ENCODE measurements at places on chromosomes 11 and 22.

GRCh38 chr22:49462291-49462690 lies 365.4 kb downstream of the BRD1 start:
- DNase-seq: no peak

DNA sequence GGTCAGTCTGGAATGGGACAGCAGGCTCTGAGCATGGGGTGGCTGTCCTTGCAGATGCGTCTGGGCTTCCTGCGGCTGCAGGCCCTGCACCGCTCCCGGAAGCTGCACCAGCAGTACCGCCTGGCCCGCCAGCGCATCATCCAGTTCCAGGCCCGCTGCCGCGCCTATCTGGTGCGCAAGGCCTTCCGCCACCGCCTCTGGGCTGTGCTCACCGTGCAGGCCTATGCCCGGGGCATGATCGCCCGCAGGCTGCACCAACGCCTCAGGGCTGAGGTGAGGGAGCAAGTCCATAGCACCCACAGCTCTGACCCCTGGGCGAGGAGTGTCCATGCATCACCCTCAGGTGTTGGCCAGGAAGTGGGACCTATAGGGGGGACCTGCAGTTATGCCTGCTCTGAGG lies 51.6 kb downstream of the MYO7A start:
- DNase-seq: no peak

DNA sequence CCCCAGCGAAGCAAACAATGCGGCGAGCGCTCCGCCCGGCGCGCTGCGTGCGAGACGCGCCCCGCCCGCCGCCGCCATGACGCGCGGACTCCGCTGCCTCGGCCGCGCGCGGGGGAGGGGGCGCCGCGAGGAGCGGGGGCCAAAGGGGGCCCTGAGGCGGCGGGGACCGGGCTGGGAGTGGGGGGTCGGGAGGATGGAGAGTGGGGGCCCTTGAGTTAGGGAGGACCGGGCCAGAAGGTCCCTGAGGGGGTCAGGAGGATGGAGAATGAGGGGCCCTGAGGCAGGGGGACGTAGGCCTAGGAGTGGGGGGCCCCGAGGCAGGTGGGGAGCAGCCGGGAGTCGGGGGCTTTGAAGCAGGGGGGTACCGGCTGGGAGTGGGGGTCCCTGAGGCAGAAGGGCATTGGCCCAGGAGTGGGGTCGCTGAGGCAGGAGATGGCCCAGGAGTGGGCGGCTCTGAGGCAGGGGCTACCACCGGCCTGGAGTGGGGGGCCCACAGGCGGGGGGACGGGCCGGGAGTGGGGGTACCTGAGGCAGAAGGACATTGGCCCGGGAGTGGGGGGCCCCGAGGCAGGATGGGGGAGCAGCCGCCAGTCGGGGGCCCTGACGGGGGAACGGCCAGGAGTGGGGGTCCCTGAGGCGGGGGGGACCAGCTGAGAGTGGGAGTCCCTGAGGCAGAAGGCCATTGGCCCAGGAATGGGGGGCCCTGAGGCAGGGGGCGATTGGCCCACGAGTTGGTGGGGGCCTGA lies at the start of gene BRD1:
BRD1 (minus strand) TSS at position 21 of the 746 bp plus-strand sequence. CDS start 3,556 bp downstream, outside the sequence.
- peak; percentile 62 for DNase-seq

DNA sequence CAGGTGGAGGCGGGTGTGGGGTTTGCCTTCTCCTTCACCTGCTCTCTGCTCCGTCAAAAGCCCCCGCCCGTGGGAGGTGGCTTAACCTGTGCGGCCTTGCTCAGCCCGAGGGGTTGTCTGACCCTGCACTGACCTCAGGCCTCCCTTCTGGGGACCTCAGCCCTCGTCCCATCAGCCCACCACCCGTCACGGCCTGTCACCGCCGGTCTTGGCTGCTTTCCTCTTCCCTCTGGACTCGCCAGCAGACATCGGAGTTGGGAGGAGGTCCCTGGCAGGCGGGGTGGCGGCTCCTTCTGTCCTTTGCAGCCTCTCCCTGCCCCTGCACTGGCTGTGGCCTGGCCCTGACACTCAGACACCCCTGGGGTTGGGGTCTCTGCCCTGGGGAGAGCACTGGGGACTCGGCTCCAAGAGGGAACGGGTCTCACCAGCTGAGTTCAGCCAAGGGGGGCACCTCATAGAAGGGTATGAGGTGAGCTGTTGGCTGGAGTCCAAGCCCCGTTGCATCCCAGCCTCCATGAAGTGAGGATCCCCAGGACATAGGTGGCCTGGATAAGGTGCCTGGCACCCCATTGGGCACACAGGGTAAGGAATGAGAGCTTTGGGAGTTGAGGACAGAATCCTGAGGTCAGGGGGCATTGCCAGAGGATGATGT lies 999.6 kb downstream of the BRD1 start:
- DNase-seq: no peak

DNA sequence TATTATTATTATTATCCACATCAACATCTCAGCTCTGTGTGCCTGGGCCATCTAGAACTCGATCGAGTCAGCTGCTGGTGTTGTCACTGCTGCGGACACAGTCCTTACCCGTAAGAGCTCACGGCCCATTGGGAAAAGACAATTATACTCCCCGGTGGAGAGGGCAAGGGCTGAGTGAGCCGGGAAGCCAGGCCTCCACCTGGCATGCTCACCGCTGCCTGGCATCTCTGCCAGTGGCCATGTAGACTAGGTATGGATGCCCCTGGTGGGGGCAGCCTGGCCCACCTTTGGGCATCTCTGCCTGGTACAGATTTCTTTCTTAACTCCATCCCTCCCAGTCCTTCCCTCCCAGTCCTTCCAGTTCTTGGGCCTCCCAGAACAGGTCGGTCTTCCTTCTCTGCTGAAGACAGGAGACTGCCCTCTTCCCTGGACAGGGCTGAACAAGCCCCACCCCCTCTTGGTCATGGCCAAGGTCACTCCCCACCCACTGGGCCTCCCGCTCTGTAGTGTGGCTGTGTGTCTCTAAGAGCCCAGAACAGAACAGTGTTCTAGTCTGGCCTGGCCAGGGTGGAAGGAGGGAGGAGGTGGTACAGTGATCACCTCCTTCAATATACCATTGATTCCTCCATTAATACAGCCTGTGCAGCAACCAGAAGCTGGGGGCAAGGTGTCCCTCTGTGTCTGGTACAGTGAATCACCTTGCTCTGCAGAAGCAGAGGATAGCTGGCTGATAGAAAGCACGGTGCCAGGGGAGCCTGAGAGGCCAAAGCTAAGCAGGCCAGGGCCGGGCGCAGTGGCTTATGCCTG lies 57.7 kb downstream of the FLRT1 start:
- DNase-seq: no peak

- DNase-seq: peak; percentile 83
These were observed 39.5 kb upstream of the EP300 start for GRCh38 chr22:41052661-41053490.

DNA sequence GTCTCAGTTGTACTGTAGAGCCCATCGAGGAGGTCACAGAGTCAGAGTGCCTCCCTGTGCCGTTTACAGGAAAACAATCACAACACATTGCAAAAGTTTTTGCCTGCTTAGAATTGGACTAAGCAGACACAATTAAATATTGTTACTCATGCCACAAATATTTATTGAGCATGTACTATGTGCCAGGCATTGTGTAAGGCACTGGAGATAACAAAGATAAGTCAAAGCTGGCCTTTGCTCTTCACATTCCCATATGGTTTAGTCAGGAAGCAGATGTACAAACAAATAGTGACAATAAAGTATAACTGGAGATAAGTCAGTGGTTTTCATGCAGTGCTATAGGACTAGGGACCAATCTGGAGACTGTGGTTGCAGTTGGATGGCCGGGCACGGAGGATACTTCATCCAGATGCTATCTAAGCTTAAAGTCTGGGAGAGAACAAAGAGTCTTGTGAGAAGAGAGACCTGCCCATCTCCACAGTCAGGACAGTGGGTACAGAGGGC lies 550.7 kb downstream of the INSC start:
- DNase-seq: peak; percentile 88

- DNase-seq: no peak
These were observed 9.9 kb downstream of the RAB36 start for GRCh38 chr22:23155143-23155542.

DNA sequence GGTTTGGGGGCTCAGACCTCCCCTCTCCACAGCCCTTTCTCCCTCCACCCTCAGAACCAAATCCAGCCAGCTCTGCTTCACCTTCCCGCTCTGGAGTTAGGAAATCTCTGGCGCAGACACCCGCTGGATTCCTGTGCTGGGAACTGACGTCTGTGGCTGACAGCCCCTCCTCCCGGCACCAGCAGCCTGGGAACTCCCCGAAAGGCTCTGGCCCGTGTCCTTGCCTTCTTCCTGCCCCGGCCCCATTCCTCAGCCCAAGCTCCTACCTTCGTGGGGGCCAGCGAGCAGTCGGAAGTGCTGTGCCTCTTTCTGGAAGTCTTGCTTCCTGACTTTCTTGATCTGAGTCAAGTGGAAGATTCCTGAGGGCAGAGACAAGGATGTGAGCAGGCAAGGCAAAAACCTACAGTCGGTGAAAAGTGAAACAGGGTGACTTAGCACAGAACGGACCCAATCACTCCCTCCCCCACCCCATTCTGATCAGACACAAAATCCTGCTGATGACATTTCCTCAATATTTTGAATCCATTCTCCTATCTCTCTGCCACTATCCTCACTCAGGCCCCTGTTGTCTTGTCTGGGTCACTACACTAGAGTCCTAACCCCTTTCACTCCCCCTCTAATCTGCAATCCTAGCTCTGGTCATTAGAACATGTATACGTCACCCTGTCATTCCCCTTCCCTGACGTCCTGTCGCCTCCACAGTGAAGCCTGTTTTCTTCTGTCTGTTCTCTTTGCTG lies 34.1 kb downstream of the CHRDL2 start:
- peak; percentile 86 for DNase-seq

DNA sequence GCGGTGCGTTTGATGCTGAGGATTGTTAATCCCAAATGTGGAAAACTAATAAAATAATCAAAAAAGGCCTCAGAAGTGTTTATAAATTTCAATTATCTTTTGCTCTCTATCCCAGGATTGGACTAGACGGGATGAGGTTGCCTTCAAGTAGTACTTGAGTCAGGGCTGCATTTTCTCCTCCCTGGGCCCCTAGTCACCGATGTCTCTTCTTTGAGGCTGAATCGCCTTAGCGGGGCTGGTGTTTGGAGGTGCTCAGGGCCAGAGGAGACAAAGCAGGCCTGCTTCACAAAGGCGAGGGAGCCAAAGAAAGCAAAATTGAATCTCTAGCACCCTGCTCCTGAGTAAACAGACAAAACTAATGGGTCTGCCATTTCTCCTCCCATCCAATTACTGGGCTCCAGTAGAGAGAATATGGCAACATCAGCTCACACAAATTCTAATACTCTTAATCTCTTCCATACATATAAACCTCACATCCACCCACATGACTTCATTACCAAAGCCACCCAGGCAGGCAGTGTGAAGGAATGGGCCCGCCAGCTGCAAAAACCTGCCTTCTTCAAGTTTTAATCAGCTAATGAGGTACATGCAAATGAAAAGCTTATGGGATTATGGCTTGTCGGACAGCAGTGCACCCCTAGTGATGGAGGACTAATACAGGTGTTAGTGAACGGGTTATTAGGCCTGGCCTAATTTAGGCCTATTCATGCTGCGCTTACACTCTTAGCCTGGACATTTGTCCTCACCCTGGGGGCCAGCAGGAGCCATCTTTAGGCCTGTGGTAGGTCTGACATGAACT lies 52.7 kb upstream of the HTATIP2 start:
- DNase-seq: no peak

GRCh38 chr11:109853156-109853776 lies 239.9 kb upstream of the ZC3H12C start:
- peak; percentile 70 for DNase-seq

- DNase-seq: no peak
These were observed 39.6 kb downstream of the POU2F3 start for GRCh38 chr11:120279502-120279901.

DNA sequence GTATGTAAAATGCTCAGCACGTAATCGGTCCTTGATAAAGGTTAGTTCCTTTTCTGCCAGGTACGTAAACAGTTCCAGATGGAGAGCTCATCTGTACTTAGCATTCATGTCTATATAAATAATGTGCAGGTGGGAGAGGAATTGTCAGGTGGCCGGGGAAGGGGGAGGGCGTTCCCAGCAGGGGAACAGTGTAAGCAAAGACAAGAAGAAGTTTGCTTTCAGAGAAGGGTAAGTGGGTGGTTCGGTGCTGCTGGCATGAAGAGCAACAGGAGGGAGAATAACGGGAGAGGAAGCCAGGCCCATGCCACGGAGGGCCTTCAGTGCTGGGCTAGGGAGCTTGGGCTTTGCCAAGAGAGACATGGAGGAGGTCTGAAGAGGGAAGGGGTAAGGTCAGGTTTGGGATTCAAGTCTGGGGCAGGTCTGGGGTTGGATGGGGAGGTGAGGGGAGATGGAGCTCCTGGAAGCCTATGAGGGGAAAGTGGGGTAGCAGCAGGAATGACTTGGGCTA lies 11.4 kb upstream of the WNT11 start:
- DNase-seq: no peak

DNA sequence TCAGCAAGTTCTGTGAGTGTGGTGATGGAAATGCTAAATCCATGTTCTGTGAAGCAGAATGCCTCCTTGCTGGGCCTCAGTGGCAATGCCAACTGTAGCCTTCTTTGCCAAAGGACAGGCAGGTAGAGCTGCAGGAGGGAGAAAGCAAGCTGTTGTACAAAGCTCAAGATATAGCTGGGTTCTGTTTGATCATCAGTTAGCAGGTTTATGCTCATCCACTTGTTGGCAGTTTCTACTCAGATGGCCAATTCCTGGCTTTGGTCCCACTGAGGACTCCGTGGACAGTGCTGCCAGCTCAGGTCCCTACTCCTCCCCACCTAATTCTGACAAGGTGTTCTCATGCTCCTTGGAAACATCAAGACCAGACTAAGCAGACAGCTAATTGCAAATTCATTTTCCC lies 65.1 kb downstream of the PRSS23 start:
- no peak for DNase-seq

GRCh38 chr11:3156661-3157311 lies 8.3 kb downstream of the OSBPL5 start:
- DNase-seq: no peak

DNA sequence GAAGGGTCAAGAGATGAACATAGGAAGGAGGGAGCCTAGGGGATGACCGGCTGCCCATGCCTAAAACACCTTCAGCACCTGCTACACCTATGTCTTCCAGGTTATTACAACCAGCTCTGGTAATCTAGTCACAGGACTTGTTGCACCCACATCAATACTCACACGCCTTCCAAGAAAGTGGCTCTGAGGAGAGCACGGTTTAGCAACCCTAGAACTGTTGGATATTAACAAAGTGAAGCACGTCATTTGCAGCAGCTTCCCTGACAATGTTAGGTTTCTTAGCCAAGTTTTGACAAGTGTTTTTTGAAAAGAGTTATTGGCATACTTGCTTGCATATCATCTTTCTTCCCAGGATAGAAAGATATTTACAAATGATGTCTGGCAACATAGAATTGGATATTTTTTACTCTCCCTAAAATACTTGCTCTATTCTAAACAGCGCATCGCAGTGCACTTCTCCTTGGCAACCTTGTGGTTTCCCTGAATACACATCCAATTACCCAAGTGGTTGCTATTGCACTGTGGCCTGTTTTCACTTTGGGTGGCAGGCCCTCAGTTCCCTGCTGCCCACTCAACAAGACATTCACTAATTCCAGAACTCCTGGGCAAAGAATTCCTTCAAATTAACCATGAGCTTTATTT lies 94.3 kb upstream of the ARHGAP42 start:
- DNase-seq: no peak

- DNase-seq: no peak
These were observed 3.1 kb downstream of the ACY3 start for GRCh38 chr11:67647471-67647870.

GRCh38 chr22:44158816-44159215 lies 21.9 kb upstream of the PARVG start:
- no peak for DNase-seq

GRCh38 chr11:2803186-2804091 lies 82.1 kb downstream of the CDKN1C start:
- no peak for DNase-seq

GRCh38 chr11:101474666-101475065 lies 109.1 kb downstream of the TRPC6 start:
- DNase-seq: no peak

- DNase-seq: no peak
These were observed 51.6 kb downstream of the DHCR7 start for GRCh38 chr11:71396548-71397123.
